ENCODE measurements at places on chromosomes 3 and 15.

DNA sequence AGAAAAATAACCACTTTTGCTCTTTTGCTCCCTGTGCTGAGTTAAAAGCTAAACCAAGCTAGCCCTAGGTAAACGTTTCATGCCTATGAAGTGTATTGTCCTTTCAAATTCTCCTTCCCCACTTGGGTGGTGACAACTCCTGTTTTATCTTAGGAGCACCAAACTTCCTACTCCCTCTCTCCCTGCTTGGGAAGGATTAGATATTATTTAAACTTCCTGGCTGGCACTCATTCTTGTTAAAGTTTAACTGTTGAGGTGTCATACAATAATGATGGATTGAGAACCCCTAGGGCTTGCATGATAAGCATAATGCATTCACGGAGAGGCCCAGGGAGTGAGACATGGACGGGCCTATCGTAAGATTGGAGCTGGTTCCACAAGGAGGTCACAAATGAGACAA is 29.5 kb downstream of the B4GALT4 start:
- no peak for DNase-seq

DNA sequence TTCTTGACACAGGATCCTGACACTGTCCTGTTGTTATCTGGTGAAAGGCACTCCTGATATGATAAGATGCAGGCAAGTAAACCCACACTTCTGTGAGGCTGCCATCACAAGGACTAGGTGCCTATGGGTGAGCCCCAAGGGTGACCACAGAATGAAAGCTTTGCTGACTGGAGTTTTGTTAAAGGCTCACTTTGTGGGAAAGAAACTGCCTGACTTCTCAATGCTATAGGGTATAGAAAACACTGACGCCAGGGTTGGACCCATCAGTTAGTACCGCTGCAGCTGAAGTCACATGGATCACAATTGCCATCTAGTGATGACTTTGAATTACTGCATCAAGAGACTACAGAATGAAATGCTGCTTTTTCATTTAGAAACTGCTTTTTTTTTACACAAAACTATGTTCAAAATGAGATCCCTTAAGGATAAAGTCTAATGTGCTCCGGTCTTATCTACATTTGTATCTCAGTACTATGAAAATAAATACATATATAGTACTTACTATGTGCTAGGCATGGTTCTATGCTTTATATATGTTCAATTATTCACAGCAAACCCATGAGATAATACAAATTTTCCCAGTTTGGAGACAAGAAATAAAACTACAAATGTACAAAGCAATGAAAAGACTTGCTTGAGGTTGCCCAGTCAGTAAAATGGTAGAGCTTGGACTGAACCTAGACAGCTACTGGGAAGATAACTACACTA is 64.2 kb upstream of the CMSS1 start:
- DNase-seq: no peak

DNA sequence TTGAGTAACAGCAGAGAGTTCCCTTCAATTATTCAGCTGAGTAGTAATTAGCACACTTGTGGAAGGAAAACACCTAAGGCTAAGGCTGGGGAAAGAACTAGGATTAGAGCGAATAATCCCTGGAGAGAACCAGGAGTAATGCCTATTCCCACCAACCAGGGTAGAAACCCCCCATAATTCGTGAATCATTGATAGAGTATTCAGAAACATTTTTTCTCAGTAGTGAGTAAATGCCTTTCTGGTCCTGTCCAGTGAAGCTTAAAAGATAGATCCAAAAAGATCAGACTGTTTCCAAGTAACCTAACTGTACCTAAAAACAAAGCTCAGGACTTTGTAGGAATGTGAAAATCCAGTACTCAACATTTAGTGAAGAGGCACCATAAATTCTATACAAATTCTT is 71.2 kb downstream of the DGKG start:
- DNase-seq: no peak

- no peak for DNase-seq
Measured at GRCh38 chr3:190455828-190456227, 6.1 kb upstream of the TMEM207 start.

DNA sequence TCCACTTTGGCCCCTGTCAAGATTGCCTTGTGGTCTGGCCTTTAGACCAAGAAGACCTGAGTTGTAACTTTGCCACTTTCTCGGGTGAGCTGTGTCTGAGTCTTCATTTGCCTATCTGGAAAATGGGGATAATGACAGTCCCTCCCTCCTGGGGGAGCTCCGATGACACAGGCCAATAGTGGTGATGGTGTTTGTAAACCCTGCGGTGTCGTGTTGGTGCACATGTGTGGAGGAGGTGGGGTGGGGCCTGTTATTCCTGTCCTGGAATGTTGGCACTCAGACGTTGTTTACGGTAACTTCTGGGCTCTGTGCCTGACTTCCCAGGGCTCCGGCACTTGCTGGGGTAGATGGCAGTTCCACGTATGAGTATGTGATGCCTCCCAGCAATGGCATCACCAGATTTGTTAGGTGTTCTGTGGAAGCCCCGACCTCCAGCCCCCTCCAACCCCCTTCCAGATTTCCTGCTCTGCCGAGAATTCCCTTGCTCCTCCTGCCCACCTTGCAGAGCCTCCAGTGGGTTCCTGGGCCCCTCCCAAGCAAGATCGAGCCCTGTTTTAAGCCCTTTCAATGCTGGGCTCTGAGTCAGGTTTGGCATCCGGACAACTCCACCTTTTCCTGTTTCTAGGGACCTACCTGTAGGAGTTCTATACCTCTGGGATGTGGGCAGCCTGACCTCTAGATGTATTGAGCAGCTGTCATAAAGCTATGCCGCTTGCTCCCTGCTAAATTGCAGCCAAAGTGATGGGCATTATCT is 31.4 kb downstream of the HRH1 start:
- no peak for DNase-seq

GRCh38 chr3:95272166-95272565 is 1209.3 kb downstream of the NSUN3 start:
- DNase-seq: no peak

DNA sequence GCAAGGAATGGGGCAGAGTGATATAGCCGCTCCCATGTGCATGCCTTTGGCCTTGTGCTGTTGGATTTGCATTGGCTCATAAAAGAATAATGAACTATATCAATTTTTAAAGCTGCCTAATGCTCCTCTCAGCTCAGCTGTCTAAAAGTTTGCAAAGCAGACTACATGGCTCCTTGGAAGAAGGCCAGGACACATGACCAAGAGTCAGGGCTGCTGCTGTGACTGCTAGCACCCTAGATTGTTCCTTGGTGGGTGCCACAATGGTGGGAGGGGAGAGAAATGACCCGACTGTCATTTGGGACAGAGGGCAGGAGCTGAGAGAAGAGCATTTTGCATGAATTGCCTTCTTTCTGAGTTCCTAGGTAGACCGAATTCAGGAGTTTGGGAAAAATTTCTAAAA is 307.9 kb downstream of the PDCD6IP start:
- DNase-seq: no peak

DNA sequence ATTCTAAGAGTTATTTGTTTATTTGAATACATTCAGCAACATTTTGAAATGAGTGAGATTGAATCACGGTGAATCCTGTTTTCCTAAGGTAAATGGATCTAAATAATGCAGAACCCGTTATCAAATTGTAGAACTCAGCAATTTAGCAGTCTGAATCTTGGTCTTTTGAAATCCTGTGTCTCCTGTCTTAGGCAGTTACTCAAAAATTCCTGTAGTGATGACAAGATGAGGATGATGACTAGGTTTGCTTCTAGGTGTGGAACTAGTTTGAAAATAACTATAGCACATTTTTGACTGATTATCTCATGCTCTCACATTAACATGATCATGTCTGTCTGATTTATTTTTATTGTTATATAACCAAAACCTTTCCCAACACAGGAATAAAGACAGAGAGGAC is 115.0 kb downstream of the RAP2B start:
- DNase-seq: no peak

DNA sequence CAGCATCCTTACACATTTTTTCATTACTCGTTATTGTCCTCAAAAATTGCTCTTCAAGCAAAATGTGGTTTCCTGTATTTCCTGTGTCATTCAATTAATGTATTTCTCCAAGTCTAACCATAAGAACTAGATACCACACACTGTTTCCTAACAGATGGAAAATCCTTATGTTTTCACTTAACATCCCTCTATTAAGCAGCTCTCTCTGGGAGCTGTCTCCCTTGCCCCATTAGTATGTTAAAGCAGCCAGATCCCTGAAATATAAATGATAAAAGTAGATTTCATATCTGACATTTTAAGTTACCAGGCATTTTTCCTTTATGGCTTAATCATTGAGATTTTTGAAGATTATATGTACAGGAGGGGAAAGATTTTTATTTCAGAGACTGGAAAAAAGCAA is 15.9 kb downstream of the PFN2 start:
- no peak for DNase-seq

- no peak for DNase-seq
Measured at GRCh38 chr15:97902140-97902780, 58.2 kb upstream of the ARRDC4 start.

DNA sequence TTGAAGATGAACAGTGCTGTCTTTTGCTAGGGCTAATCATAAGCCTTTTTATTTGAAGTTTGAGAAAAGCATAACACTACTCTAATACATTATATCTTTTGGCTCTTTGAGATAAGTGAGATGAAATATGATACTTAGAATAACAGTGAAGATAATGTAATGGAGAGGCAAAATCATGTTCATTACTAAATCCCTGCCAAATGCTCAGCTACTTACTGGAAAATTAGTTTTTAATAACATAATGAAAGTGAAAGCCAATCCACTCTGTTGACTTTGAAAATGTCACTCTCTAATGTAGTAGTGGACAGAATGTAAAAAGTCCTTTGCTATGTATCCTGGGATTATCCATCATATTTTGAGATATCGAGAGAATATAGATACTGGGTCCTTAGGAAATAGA is 35.9 kb upstream of the MYH15 start:
- DNase-seq: no peak

DNA sequence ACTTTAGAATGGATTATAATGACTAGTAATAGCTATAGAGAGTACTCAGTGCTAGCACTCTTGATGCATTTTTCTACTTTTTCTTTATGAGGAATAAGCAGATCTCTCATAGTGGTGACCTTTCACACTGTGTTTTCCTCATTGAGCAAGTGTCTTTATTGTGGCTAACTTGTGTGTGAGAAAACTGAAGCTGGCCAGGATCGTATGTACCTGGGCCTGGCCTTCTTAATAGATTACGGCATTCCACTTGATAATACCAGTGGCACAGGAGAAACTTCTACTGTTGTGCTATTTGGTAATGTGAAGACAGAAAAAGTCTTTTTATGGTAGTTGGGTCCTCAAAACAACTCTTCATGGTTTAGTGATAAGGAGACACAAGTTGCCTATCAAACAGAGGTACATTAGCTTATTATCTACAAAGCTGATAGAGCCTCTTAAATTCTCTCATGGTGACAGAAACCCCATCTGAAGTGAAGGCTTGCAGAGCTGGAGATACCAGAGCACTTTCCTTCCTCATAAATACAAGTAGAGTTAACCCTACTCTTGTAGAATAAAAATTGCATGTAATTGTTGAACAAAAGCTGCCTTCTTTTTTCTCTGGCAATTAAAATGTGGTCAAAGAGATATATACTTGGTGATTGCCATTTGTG is 64.6 kb downstream of the LYSMD4 start:
- DNase-seq: no peak

GRCh38 chr3:171157286-171157685 is 130.8 kb upstream of the SLC2A2 start:
- DNase-seq: no peak

DNA sequence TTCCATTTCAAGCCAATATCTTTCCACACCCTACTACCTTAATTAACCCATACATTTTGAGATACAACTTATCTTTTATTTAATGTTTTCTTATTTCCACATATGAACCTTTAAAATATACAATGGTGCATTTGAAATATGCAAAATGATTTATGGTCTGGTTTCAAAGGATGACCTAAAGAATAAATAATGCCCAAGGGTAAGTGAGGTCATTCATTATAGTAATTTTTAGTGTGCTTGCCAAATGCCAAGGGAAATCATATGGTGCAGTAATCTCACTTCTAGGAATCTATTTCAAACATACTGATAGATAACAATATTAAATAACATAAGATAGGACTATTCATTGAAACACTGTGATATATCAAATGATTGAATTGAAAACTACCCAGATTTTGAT is 1055.4 kb downstream of the AGBL1 start:
- DNase-seq: no peak

- no peak for DNase-seq
Measured at GRCh38 chr3:101836160-101836559, 13.2 kb upstream of the NFKBIZ start.

DNA sequence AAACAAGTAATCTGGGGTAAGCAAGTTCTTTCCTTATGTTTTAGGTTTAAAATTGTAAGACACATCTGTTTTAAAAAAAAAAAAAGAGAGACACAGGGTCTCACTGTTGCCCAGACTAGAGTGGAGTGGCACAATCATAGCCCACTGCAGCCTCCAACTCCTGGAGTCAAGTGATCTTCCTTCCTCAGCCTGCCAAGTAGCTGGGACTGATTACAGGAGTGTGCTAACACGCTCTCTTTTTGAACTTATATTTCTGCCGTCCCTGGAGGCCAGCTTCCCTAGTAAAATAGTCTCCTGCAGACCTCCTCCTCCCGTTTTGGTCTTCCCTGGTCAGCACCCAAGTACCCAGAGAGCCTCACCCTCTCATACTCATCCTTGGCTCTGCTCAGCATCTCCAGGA is 35.5 kb downstream of the DCP1A start:
- no peak for DNase-seq

DNA sequence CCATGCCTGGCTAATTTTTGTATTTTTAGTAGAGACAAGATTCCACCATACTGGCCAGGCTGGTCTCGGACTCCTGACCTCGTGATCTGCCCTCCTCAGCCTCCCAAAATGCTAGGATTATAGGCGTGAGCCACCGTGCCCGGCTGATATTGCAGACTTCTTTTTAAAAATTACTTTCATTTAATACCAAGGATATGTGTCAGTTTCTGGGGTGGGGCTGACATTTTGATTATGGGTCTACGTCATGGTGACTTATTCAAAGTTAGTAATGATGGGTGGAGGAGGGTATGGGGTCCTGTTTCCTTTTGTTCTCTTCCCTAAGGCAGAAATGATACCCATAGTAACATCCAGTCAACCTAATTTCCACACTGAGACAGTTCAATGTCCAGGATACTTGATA is 34.7 kb downstream of the GBE1 start:
- DNase-seq: no peak

- no peak for DNase-seq
Measured at GRCh38 chr15:75368689-75369239, 357 bp upstream of the MAN2C1 start.
